ENCODE measurements at places on chromosomes 5 and 9. TPM values are rescaled to one million over a fixed set of nuclear protein-coding genes. Genes with fewer than 3 reads are reported as not detected.

GRCh38 chr9:90830051-90830450 is 28.4 kb downstream of the SYK start:
- DNase-seq: no peak

DNA sequence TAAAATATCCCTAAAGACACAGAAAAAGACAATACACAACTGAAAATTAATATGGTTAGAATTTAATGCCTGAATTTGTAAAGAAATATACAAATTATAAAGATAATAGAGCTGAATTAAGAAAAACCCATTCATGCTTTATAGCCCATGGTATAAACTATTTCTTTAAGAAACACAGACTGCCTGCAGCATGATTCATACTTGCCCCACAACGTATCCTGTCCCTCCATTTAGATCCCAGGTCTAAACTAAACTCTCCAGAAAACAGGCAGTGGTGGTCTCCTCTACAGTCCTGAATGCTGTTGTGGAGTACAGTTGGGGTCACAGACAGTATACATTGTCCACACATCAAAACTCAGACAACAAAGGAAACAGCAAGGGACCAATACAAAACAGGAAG is 24.8 kb downstream of the IL6ST start:
- no peak for DNase-seq

DNA sequence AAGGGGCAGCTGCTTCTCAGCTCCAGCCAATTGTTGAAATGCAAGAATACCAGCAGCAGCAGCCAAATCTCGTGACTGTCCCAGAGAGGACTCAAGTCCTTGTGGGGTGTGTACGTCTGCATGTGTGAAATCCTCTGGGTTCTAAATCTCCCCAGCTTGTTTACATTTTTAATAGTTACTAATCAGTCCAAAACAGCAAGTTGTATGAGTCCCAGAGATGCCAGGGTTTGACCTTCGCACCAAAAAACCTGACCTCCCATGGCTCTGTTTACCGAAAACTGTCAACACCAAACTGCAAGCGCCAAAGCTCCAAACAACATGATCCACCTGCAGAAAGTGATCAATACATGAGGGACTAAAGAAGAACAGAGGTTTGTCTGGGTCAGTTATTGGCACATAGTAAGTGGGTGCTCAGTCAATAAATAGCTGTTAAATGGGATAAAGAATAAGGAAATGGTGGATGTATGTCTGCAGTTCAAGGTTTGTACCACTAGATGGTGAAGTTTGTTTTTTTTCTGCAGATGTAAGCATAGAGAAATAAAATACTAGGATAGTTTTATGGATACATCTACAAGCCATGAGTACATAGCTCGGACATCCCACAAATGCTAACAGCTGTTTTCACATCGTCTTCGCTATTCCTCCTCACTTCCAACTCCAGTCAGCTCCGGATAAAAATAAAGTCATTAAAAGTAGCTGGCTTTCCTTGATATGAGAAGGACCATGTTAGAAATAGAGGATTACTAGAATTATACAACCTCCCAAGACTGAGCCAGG is 85.3 kb upstream of the ADRB2 start:
- DNase-seq: no peak

Gene PFDN1
- 52.6 TPM for total RNA-seq

GRCh38 chr5:77906806-77907205 is 130.7 kb upstream of the TBCA start:
- DNase-seq: no peak

Gene WDR38
- total RNA-seq: not detected

DNA sequence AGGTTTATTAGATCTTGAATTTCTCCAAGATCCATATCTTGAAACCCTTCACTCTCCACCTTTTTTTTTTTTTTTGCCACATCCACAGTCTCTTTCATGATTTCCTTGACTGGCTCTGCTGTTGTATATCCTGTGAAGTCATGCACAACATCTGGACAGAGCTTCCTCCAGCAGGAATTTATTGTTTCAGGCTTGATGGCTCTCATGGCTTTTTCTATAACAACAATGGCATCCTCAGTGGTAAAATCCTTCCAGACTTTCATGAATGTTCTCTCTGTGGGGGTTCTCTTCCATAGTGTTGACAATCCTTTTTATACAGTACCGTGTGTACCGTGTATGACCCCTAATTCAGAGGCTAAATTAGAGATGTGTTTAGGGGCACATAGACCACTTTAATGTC is 24.0 kb downstream of the RANBP17 start:
- DNase-seq: no peak

DNA sequence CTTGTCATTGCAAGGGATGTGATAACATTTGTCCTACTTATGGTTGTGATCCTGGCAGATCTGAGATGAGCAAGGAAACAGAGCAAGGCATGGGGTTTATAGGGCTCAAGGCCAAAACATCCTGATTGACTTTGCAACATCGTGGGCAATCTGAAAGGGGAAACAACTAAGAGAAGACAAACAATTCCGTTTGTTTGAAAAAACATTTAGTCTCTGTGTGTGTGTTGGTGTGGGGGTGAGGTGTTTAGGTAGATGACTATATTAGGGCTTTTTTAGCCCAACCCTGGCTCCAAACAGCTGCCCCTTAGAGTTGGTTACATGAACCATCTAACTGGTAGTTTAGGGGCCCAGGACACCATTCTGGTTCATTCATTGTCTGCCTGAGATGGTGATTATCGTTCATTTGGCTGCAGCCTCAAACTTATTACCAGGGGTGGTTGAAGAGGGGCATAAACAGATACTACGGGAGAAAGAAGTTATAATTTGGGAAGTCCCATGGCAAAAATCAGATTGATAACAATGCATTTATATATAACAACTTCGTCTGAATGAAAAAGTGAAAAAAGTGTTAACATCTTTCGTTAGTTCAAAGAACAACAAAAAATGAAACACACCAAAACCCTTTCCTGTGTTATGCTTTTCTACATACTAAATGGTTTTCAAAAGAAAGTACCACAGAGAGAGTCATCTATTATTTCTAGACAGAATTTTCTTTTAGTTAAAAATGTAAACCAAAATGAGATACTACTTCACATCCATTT is 5.7 kb downstream of the FYB1 start:
- DNase-seq: peak; percentile 49

DNA sequence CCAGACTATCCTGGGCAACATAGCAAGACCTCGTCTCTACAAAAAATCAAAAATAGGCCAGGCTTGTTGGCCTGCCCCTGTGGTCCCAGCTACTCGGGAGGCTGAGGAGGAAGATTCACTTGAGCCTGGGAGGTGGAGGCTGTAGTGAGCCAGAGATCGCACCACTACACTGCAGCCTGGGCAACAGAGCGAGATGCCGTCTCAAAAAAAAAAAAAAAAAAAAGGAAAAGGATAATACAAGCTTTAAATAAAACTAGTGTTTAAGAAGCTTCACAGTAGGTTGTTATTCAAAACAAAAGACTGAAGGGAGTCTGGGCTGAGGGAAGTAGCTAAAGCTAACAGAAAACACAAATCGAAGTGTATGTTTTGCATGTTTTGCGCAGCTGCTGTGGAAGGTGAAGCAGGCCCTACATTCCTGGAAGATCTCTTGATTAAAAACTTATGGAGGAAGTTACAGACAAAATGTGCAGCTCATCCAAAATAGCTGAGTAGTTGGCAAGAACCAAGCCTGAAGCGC is 581 bp upstream of the C9orf40 start:
- DNase-seq: no peak

DNA sequence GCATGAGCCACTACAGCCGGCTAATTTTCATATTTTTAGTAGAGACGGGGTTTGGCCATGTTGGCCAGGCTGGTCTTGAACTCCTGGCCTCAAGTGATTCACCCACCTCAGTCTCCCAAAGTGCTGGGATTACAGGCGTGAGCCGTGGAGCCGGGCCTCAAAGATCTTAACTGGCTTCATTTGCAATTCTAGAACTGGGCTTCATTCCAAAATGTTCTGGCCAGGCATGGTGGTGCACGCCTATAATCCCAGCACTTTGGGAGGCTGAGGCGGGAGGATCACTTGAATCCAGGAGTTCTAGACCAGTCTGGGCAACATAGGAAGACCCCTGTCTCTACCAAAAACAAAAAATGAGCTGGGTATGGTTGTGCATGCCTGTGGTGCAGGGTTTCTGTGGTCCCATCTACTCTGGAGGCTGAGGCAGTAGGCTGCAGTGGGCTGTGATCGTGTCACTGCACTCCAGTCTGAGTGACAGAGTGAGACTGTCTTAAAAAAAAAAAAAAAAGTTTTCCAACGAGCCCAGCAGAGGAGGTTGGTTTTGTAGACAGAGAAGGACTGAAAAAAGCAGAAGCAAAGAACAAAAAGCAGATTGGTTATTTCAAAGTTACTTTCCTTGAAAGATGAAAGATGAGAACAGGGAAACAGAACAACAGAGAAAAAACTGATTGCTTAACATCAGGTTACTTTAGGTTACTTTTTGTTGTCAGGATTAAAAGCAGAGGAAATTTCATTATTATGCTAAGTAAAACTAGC is 78.2 kb downstream of the ANKRD55 start:
- DNase-seq: peak; percentile 57

- DNase-seq: no peak
These were observed 364.6 kb downstream of the NPR3 start for GRCh38 chr5:33075731-33076130.

GRCh38 chr9:135948968-135949367 is 12.2 kb downstream of the UBAC1 start:
- DNase-seq: no peak

GRCh38 chr9:124449381-124450151 is 685 bp upstream of the ADGRD2 start:
- DNase-seq: no peak

- DNase-seq: no peak
These were observed 864 bp upstream of the GRIN3A start for GRCh38 chr9:101739311-101739710.

Gene SGCD
- not detected for total RNA-seq

GRCh38 chr5:73365301-73365853 is 83.2 kb downstream of the FOXD1 start:
- no peak for DNase-seq

Gene PLAC8L1
- total RNA-seq: not detected

- no peak for DNase-seq
These were observed 576.7 kb downstream of the LRRC70 start for GRCh38 chr5:63155310-63155631.

Gene TPRN
- total RNA-seq: 5.8 TPM

- no peak for DNase-seq
These were observed 11.1 kb downstream of the VAV2 start for GRCh38 chr9:133980864-133981588.

DNA sequence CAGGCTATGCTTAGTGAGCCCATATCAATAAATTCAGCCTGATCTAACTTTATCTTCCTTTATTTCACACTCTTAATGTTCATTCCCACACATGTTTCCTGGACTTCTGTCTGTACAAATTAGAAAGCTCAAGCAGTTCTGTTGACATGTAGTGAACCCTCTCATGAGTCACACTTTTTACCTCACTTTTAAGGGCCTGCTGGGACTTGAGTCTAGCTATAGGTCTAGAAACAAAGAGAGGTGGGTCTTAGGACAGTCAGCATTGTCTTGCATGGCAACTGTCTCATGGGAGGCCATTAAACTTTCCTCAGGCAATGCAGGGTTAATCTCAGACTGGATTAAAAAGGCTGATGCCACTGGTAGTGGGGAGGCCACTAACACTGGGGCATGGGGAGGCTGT is 8.6 kb upstream of the CCNH start:
- DNase-seq: no peak

DNA sequence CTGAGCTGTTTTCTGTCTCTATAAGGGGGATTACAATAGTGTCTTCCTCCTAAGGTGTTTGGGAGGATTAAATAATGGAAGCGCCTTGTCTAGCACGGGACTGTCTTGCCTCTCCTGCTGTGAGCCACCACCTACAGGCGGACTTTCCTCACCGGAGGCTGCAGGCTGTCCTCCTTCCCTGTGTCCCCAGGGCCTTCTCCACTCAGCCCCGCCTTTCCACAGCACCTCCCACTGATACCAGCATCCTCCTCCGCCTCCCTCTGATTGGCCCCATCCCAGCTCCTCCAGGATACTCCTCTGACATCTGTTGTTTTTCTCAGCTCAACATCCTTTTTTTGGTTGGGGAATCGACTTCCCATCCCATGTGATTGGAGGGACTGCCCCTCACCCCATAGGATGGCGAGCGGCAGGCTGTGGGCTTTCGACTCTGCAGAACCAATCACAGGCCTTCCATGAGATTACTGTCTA is 851 bp upstream of the ZDHHC12 start:
- DNase-seq: peak; percentile 70

Gene CKS2
- 236 TPM for total RNA-seq

Gene ASPN
- not detected for total RNA-seq

GRCh38 chr5:37888476-37888875 is 48.6 kb upstream of the GDNF start:
- DNase-seq: no peak

- DNase-seq: no peak
These were observed 1.3 kb downstream of the PCDHGC4 start for GRCh38 chr5:141486091-141486490.

Gene SPATA31D4
- not detected for total RNA-seq

DNA sequence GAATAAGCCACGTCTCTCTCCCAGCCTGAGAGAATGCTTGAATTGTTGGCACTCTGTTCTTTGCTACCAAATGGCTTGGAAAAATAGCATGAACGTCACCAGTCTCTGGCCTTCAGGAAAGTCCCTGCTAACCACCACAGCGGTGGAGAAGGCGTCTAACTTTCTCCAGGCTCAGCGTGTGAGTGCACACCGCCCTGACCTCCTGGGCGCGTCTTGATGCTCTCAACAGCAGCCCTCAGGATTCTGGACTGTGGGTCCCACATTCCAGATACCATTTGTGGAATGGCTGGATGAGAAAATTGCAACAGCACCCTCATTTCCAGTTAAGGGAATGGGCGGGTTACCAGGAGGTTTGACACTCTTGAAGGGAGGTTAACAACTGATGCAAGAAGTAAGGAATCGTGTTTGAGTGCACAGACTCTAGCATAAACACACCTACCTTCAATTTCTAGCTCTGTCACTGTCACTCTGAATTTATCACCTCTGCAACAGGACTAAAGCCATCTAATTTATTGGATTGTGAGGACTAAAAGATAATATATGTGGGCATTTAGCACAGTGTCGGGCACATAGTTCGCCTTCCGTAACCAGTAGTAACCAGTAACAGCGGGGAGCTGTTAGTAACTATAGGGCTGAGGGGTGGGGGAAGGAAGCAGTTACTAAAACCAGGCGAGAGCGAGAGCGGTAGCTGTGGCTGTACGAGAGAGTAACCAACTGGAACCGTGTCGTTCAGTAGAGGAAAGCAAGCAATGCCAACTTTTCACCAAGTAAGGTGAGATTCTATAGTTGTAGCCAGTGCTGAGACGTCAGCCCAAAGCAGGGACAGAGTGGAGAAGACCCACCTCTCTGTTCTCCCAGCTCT is 807 bp upstream of the PLGRKT start:
- peak; percentile 77 for DNase-seq

Gene SPINK1
- total RNA-seq: not detected

GRCh38 chr9:20271096-20271495 is 351.2 kb downstream of the MLLT3 start:
- DNase-seq: no peak

Gene CCDC183
- 0.47 TPM for total RNA-seq

Gene FAM151B
- total RNA-seq: 0.63 TPM

GRCh38 chr9:133130685-133131244 is 9.7 kb upstream of the RALGDS start:
- peak; percentile 65 for DNase-seq

All from activated CD4-positive, alpha-beta T cell treated with anti-CD3 and anti-CD28 coated beads for 36 hours (primary cell).